ENCODE measurements at places on chromosomes 12 and 14.

DNA sequence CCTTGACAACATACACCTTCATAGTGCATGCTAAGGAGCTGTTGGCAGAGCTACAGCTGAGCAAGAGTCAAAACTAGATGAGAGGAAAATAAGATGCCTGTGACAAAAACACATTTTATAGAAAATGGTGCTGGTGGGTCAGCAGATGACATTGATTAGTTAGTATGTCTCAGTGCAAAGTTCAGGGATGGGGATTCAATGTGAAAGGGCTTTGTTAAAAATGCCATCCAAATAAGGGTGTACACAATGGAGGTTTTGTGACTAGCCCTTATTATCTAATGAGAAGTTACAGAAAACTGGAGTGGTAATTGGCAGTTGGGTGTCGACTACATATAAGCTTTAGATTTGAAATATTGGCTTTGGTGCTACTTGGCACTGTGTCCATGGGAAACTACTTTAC, 169.0 kb downstream of the MON2 start:
- no peak for DNase-seq

- DNase-seq = no peak
These were observed 41.7 kb downstream of the TSPAN19 start for GRCh38 chr12:84994426-84994825.

DNA sequence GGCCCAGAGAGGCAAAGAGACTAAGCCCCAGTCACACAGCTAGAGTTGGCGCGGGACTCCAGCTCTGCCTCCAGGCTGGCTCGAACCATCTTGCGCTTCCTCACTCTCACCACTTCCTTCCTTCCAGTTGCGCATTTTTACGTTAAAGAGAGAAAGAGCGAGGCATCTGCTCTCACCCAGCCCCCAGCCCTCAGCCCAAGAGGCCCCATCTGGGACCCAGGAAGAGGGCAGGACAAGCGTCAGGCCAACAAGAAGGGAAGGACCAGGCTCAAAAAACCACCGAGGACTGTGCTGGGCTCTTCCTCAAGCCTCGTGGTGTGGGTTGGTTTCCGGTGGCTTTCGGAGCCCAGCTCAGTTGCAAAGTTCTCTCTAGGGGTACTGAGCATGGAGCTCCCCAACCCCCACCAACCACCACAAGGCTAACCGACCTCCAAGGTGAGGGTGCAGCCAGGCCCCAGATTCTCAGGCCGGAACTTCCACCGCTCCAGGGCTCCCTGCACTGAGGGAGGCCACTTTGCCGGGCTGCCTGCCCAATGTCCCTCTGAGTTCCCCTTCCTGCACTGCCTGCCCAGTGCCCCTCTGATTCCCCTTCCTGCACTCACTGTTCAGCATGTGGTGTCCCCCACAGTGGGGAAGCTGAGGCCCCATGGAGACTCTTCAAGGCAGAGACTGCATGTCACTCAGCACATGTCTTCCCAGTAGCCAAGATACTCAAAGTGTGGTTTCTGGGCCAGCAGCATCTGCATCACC, 35.9 kb downstream of the TESC start:
- DNase-seq = no peak

DNA sequence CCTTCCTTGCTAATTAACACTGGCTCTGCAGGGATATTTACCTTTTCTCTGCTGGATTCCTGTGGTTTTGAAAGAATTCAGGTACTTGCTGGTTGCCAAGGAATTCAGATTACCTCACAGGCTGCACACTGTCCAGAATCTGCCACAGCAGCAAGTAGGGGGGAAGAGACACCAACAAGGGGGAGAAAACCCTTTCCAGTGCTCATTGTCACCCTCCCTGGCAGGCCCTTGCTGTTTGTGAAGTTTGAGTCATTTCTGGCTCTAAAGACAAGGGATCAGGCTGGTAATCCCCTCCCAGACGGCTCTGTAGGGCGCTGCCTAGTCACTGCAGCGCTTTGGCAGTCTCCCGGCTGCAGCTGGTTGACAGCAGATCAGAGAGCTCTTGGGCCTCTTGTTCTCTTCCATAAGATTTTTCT, 50.8 kb downstream of the TTLL5 start:
- no peak for DNase-seq

DNA sequence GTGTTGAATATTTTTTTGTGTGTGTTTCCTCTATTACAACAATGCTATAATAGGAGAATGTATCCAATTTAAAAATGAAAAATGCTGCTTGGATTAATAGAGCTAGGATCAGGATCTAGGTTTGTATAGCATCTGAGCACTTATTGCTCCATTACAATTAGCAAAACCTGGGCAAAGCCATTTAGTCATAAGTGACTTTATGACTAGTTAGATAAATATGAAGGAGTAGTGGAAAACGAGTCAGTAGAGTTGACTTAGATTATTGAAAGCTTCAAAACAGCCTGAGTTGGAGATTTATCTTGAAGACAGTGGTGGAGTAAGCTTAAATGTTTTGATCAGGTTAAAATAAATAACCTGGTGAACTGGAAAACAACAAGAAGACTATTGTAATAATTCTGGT, 2.8 kb downstream of the MED21 start:
- no peak for DNase-seq

DNA sequence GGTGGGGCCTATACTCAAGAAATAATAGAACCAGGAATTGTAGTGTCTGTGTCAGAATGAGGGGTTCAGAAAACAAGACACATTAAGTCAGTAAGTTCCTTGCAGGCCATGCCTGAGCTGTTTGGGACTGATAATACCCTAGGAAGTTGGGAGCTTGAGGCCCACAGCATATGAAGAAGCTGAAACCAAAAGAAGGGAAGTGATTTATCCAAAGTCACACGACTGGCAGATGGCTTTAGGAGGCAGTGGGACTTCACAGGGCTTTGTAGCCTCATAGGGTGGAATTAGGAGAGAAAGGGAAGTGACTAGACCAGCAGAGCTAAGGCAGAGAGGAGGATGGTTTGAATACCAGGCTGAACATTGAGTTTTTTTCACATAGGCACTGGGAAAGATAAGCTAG, 56.6 kb upstream of the SRSF5 start:
- DNase-seq = no peak

GRCh38 chr14:74552623-74553022, 59.1 kb downstream of the ISCA2 start:
- DNase-seq = no peak

GRCh38 chr12:88855301-88855700, 275.0 kb upstream of the KITLG start:
- no peak for DNase-seq

GRCh38 chr12:53493610-53494391, 5.5 kb downstream of the MAP3K12 start:
- no peak for DNase-seq

GRCh38 chr12:64395739-64396138, 5.2 kb upstream of the C12orf56 start:
- no peak for DNase-seq

GRCh38 chr12:28824193-28824846, 324.8 kb upstream of the FAR2 start:
- no peak for DNase-seq

GRCh38 chr12:90199006-90199405, 490.4 kb upstream of the ATP2B1 start:
- DNase-seq = no peak

DNA sequence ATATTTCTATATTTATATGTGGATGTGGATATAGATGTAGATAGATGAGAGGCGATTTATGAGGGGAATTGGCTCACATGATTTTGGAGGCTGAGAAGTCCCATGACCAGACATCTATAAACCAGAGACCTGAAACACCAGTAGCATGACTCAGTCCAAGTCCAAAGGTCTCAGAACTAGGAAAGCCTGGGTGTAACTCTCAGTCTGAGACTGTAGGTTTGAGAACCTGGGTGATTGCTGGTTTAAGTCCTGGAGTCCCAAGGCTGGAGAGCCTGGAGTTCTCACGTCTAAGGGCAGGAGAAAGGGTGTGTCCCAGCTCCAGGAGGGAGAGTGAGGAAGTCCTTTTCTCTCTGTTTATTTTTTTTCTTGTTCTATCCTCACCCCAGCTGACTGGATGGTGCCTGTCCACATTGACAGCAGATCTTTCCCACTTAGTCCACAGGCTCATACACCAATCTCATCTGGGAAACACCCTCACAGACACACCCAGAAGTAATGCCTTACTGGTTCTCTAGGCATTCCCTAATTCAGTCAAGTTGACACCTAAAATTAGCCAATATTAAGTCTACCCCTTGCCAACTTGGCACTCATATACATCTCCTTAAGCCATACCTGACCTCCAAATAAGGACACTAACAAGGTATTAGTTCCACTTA, 45.4 kb downstream of the EMP1 start:
- no peak for DNase-seq

GRCh38 chr12:94080341-94081009, 67.9 kb upstream of the PLXNC1 start:
- no peak for DNase-seq

- DNase-seq = no peak
These were observed 9.8 kb downstream of the NRDE2 start for GRCh38 chr14:90321891-90322290.

- peak; percentile 13 for DNase-seq
These were observed 176.1 kb downstream of the ADGRD1 start for GRCh38 chr12:131129839-131130238.

DNA sequence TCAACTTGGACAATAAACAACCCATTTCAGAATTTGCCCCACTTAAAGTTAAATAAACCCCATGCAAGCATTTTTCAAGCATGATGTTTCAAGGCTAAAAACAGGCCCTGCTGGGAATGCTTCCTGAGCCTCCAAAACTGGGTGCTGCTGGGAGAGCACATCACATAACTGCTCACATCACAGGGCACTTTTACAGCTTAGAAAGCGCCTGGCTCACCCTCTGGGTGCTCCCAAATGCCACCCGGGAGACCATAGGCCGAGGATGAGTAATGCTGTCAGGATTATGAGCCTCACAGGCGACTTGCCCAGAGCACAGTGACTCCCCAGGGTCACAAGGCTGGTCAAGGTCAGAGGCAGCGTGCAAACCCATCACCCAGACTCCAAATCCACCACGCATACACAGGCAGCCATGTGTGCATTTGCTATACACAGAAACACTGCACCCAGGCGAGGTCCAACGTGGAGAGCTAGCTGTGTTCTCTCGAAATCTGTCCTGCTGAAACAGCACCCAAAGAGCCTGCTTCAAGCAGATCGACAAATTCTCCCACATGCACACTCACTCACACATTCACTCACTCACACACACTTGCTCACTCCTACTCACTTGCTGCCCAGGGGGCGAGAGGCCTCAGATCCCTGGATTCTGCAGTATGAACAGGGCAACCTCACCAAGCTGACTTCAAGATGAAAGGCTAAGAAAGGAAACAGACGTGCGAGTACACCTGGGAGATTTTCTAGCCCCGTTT, 58.7 kb downstream of the ITPK1 start:
- DNase-seq = no peak

DNA sequence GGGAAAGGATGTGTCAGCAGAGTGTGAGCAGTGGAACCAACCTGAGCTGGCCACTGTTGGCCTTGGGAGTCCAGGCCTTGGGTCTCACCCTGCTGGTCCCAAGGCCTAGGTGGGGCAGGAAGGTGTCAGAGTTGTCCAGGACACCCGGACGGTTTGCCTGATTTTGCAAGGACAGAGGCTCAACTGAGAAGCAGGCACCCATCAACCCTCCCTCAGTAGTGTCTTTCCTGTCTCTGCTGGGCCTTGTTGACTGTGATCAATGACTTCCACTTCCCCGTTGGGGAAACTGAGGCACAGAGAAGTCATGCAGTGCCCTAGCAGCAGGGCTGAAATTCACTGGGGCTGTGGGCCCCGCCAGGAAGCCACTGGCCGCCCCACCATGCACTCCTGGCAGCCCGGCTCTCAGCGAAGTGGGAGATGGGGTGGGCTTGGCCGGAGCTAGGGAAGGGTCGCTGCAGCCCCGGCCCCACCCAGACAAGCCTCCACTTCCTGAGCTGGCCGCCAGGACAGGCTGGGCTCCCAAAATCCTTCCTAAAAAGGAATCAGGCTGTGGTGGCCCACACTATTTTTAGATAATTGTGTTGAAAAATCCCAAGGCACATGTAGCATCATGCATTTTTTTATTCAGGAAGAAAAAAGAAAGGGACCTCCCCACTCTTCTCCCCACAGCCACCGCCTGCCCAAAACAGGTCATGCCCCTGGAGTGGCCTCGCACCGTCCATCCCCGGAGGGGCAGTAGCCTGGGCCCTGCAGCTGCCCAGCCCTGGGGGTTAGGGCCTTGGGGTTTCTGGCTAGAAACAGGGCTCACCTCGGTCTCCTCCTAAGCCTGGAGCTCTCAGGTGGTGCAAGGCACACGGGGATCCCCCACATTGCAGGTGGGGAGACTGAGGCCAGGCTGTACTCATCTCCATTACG, 127.4 kb downstream of the CALM1 start:
- DNase-seq = no peak

DNA sequence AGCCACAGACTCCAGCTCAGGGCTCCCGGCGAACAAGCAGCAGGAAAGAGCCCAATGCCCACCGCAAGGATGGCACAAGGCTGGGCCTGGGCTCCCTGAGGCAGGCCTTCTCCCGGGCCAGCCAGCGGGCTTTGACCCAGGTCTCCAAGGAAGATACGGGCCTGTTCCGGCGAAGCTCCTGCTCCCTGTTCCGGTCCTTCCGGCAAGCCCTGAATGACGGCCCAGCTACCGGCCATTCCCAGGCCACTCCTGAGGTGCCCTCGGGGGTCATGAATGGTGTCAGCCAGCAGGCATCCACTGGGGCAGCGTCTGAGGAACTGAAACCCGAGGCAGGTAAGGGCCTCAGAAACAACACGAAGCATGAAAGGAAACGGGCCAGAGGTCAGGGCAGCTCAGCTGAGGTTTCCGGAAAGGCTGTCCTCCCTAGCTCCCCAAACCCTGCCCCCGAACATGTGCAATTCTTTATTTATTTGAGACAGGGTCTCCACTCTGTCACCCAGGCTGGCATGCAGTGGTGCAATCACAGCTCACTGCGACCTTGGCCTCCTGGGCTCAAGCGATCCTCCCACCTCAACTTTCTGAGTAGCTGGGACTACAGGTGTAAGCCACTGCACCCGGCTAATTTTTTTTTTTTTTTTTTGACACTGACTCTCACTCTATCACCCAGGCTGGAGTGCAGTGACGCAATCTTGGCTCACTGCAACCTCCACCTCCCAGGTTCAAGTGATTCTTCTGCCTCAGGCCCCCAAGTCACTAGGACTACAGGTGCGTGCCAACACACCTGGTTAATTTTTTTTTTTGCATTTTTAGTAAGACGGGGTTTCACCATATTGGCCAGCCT, 6.0 kb downstream of the EXOC3L4 start:
- no peak for DNase-seq

GRCh38 chr12:26730481-26731350, 102.3 kb downstream of the ITPR2 start:
- no peak for DNase-seq

- DNase-seq = no peak
These were observed 126.3 kb downstream of the CEP83 start for GRCh38 chr12:94333396-94333795.

- DNase-seq = no peak
These were observed 933.1 kb upstream of the FBXO33 start for GRCh38 chr14:40365305-40365704.

GRCh38 chr12:126874427-126875026, 1392.4 kb upstream of the TMEM132C start:
- DNase-seq = no peak

DNA sequence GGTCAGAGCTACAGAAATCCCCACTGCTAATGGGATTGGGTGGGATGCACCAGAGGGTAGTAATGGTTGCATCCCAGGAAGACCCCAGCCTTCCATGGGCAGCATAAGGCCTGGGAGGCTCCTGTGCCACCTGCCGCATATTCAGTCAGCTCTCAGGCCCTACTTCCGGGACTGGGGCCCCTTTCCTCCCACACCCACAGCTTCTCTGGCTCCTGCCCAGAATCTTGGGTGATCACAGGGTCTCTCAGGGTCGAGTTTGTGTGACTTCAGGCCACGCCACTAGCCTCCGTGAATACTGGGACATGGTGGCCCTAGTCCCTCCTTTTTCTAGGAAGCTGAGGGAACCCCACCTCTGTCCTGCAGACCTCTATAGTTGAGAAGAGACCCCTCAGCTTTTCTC, 66.8 kb upstream of the RIN3 start:
- DNase-seq = no peak
